ENCODE measurements at places on chromosomes 11 and 22.

- DNase-seq: peak; percentile 60
Observed at GRCh38 chr22:45455621-45456020, 42.1 kb downstream of the RIBC2 start.

DNA sequence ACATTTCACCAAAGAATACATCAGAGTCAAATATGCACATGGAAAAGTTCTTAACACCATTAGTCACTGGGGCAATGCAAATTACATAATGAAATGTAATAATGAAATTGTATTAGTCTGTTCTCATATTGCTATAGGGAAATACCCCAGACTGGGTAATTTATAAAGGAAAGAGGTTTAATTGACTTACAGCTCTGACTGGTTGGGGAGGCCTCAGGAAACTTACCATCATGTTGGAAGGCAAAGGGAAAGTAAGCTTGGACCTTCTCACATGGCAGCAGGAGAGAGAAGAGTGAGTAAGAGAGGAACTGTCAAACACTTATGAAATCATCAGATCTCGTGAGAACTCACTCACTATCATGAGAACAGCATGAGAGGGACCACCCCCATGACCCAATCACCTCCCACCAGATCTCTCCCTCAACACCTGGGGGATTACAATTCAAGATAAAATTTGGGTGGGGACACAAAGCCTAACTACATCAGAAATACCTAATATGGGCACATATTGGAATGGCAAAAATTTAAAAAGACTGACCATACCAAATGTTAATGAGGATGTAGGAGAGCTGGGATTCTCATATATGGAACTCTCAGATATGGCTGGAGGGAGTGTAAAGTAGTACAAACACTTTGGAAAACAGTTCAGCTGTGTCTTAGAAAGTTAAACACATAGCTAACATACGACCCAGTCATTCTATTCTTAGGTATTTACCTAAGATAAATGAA is 65.1 kb upstream of the CD44 start:
- DNase-seq: peak; percentile 70

DNA sequence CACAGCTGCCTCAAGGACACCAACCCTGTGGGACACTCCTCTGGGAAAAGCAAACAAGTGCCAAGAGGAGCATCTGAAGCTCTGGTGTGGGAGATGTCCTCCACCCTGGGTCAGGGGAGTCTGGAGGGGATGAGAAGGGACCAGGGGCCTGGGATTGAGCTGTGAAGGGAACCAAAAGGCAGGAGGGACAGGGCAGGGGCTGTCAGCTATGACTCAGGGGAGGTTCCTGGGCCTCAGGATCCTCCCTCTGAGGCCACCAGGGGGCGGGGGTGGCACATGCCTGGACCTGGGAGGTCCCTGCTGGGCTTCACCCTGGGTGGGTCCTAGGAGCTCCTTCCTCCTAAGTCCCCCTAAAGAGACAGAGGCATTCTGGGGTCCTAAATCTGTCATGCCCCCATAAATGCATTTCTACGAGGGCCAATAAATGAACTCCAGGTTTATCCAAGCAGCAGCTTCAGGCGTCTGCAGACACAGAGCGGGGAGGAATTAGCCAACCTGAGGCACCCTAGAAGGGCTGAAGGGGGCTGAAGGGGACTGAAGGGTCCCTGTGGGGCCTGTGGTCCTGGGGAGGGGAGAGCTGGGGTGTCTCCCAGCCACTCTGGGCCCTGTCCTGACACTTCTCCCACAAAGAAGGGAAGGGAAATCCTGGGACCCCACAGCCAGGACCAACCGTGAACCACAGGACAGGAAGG is 31.9 kb upstream of the IGLL5 start:
- DNase-seq: no peak

GRCh38 chr22:50248196-50249081 is 2.6 kb downstream of the HDAC10 start:
- no peak for DNase-seq
